NCI-H526 (cell line): ENCODE measurements at places on chromosomes 3 and 15.
A peak's percentile ranks its signal among the peaks of the same experiment; 100 is the strongest.

- DNase-seq: peak; percentile 84
Measured at GRCh38 chr3:183193762-183194689, 31.5 kb upstream of the LAMP3 start.

DNA sequence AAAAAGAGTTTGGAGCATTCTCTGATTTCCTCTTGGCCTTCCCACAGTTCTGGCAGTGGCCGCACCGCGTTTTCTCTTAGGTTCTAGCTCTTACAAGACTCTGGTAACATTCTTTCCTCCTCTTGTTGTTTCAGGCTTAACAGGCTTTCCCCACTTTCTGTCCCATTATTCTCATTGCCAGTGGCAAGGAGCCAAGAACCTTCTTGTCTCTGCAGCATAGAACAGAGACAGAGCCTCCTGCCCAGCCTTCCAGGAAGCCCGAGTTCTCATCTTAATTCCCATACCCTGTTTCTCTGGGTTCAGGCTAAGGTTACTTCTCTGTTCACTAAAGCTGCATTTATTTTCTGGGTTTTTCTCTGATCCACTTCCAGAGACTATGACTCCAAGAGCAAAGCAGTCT is 61.1 kb downstream of the DUT start:
- DNase-seq: no peak

DNA sequence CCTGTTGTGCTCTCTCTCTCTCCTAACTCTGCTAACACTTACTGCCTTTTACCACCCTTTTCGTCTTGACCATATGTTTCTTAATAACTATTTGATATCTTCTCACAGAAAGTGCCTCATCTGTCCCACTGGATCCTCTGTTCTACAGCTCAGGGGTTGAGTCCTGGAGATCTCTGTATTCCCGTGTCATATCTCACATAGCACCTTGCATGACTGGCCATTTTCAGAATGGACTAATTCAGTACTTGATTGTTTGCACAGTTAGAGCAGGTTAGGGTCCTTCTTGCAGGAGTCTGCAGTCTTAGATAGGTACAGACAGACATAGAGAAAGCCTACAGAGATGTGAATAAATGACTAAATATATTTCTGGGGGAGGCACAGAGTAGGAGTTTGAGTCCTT is 20.9 kb downstream of the HACD3 start:
- no peak for DNase-seq

DNA sequence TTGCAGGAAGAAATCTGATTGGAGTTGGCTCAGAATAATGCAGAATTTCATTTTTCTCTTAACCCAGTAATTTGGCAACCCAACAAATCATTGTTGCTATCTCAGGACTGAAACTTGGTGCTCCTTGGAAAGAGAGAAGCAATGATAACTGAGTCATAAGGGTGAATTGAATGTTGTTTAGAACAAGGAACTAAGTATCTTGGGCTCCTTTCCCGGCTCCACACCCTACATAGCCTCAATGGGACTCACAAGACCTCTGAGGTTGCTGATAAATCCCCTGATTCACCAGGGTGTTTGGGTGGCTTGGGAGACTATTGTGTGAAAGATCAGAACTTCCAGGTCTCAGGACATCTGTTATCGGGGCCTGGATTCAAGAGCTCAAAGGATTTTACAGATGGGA is 7.8 kb upstream of the RAB8B start:
- DNase-seq: no peak

DNA sequence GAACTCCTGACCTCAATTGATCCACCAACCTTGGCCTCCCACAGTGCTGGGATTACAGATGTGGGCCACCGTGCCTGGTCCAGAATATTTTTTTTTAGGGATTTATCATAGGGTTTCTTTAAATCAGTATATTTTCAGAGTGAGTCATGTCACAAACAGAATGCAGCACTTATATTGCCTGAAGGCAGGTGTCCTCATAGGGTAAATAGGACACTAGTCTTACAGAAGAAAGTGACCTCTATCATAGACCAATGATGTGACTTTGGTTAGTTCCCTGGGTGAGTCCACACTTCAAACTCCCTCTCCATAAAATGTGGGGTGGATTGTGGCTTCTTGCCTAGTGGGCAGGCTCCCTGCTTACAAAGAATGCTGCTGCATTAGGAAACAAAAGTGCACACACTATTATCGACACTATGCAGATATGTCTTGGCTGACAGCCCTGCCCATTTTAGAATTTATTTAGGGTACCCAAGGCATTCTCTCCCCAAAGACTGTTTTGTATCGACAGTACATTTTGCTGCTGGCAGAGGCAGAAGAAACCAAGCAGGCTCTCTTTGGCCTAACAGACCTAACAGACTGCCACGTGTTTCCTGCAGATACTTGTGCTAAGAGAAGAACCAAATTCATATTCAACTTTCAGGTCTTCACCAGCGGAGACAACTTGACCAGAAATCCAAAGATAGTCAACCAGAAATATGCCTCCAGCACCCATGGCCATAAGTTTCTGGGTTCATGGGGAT is 125.0 kb downstream of the MOBP start:
- no peak for DNase-seq

DNA sequence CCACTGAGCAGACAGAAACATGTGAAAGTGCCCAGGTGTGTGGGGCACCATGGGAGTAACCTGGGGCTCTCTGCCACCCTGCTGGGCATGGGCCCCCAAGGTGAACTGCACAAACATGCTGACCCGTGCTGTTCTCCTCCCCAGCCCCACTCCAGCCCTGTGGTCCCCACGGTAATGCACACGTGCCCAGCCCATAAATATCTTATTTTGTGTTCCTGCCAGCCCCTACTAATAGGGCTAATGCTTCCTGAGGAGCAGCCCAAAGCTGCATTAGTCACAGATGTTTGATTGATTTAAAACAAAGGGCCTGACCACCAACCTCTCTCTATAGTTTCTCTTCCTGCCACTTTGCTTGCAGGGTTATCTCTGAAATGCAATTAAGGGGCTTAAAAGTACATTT is 95.4 kb downstream of the ABHD5 start:
- DNase-seq: no peak

DNA sequence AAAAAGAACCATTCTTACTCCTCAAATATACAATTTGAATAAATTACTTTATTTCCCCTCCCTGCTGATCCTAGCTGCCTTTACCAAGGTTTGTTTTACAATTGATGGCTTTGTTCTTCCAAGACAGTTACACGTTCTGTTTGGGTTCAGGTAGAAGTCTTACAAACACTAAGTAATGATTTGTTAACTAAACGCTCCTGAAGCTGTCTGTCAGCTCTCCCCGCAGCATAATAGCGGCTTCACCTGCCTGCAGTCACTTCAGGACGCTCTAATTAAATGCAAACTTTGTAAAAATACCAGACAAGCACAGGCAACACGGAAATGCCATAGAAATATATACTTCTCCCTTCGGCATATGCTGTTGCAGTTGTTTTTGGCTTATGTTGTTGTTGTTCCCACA is 176.4 kb upstream of the MDFIC2 start:
- DNase-seq: peak; percentile 17

DNA sequence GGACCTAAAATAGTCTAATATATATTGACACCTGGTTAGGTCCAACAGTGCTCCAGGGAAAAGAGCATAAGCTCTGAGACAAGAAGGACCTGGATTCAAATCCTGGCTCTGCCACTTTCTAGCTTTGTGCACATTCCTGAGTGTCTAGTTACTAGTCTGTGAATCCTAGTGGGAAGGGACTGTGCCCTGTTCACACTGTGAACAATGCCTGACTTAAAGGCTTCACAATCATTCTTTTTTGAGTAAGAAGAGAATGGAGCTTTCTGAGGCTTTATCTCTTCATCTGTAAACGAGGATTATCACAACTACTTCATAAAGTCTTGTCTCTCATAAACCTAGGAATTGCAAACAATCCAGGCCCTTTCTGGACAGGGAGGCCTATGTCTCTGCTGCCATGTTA is 235.9 kb downstream of the SOX2 start:
- no peak for DNase-seq

DNA sequence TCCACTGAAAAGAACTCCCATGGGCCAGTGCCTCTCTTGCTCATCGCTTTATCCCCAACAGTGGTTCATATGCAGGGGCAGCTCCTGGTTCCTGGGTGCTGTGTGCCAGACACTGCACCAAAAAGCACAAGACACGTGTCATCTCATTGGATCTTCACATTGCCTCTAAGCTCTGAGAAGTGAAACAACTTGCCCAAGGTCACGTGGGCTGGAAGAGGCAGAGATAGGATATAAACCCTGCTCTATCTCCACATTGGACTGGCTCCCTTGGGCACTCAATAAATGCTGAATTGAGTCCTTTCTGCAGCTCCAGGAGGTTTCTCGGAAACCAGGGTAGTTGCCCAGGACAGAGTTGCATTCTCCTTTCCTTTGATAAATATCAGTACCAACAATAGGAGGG is 88.1 kb downstream of the SRGAP3 start:
- DNase-seq: no peak

DNA sequence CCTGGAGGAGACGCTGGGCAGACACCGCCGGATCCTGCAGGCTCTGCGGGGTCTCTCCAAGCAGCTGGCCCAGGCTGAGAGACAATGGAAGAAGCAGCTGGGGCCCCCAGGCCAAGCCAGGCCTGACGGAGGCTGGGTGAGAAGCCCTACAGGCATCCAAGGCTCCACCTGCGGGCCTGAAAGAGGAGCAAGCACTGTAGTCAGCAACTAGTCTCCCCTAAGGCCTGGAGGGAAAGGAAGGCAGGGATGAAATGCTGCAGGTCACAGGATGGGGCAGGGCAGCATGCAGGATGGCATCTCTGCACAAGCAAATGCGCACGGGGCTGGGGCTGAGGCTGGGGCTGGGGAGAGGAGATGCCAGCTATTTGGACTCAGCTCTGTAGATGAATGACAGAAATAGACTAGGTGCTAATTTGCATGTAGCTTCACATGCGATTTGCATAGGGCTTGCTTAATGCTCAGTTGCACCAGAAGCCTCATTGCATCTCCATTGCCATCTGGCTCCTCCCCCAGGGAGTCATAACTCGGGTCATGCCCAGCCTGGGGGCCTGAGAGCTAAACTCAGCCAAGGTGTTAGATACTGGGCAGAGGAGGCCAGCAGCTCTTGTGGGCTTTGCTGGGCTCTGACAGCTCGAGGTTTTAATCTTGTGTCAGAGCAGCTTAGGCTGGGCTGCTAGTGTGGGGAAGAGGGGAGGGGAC is 5.2 kb upstream of the CPLX3 start:
- DNase-seq: peak; percentile 99

DNA sequence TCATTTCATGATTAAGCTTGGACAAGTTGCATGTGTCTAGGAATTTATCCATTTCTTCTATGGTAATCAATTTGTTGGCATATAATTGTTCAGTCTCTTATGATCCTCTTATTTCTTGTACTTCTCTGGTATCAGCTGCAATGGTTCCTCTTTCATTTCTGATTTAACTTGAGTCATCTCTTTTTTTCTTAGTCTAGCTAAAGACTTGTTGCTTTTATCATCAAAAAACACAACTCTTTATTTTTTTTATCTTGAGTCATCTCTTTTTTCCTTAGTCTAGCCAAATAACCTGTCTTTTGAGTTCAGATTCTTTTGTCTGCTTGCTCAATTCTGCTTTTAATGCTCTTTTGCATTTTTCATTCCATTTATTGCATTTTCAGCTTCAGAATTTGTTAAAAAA is 37.3 kb downstream of the UBE3A start:
- DNase-seq: no peak

- DNase-seq: no peak
Measured at GRCh38 chr15:33019354-33019981, 175.0 kb downstream of the FMN1 start.

DNA sequence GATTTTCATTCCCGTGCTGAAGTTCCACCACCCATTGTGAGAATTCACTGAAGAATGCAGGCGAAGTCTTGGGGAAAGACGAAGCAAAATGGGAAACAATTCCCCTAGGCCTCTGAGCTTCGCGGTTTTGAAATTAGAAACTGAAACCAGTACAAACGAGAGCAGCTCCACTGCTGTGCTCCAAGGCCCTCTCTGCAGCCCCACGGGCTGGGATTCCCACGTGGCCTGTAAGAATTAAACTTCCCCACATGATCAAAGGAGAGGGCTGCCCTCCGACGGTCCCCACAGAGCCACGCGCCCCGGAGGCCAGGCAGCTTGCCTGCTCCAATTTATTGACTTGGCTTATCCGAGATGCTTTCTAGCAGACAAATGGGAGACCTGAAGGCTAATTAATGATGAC is 144.0 kb downstream of the GREM1 start:
- peak; percentile 54 for DNase-seq

DNA sequence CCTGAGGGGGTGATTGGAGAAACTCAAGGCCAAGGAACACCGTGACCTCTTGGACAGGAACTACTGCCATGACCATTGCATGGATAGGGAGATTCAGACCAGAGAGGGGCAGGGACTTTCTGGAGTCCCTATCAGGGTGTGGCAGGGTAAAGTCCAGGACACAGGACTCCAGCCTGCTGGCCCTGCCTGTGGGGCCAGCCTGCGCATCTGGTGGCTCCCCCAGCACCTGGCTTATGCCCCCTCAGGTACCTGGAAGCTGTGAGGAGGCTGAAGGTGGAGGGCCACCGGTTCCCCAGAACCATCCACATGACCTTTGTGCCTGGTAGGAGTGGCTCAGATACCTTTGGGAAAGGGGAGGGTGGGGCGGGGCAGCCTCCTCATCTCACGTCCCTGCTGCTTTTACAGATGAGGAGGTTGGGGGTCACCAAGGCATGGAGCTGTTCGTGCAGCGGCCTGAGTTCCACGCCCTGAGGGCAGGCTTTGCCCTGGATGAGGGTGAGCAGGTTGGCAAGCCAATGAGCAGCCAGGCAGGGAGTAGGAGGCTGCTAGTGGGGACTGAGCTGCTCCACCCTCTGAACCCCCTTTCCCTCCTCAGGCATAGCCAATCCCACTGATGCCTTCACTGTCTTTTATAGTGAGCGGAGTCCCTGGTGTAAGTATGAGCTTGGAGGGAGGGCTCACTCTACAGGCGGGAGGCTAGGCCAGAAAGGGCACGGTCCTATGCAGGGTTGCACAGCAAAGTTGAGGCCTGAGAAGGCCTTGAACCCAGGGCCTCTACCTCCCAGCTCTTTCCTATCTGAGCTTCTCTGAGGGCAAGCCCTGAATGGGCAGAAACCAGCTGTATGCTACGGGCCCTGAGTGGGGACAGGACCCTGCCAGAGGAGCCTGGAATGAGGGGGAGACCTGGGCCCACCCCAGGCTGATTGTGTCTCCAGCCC is 2.9 kb downstream of the ACY1 start:
- DNase-seq: no peak
